Astrocyte of the cerebellum (primary cell): ENCODE measurements at places on chromosomes 16 and 17.

DNA sequence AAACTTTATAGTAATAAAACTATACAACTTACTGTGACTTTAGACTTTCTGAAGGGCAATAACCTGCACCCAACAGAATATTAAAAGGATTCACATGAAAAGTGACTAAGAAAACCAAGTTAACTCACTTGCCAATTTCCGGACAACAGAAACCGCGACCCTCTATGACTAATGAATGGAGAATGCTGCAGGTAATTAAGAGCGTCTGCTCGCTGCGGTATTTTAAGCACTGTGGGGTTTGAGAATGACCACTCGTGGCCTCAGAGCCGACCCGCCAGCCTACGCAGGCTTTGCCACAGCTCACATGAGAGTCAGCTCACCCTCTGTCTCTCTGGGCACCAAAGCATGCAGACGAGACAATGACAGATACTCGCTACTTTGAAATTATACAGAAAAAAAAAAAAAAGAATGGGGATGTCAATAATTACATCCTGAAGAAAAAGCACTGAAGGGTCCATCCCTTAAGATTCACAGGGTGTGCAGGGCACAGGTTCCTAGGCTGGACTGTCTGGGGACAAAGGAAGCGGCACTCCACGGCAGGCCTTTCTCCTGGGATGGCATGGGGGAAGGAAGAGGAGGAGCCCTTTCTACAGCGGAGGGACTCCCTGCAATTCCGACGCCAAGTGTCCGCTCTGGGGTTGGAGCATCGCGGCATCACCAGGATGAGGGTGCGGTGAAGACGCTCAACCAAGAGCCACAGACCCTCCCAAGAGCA is 35.0 kb downstream of the ZCCHC14 start:
- DNase-seq = peak; percentile 99

DNA sequence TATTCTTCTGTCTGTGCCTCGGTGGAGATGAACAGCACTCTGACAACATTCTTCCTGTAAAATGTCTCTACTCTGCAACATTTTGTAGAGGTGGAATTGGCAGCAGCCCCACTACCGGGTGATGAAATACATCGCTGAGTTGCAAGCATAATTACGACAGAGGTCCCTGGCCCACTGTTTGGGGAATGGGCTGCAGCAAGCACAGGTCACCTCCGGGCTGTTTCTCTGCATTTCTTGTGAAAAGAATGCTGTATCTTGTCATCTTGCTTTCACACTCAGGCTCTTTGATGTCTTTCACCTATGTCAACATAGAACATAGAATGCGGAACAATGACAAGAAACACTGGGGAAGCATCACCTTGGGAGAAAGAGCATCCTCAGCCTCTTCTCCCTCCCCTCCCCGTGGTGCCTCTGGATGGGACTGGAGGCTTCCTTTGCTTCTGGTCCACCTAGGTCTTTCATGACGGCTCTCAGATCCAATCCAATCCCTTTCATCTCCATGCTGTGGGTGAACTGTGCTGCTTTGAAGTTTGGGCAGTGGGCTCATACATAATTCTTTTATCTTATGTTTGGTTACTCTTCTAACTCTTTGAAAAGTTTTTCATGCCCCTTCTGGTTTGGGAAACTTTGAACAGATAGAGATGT is 265.0 kb downstream of the PHKB start:
- no peak for DNase-seq

DNA sequence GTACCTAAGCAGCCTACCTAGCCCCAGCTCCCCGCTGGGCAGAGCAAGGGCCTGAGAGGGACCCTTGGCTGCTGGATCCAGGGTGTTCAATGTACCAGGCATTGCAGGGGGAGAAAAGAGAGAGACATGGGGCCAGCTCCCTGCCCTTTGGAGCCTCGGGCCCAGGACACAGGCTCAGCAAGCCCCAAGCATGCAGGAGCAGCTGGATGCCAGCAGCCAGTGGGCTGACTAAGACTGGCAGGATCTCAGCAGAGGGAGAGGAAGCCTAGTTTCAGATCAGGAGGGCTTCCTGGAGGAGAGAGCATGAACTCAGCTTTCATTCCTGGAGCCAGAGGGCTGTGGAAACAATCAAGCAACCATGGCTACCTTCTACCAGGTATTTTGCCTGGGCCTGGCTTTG is 82.0 kb upstream of the NKD1 start:
- no peak for DNase-seq

- no peak for DNase-seq
These were observed 36.2 kb downstream of the ZFPM1 start for GRCh38 chr16:88489163-88489741.

GRCh38 chr16:84995663-84996062 is 15.7 kb downstream of the ZDHHC7 start:
- no peak for DNase-seq

DNA sequence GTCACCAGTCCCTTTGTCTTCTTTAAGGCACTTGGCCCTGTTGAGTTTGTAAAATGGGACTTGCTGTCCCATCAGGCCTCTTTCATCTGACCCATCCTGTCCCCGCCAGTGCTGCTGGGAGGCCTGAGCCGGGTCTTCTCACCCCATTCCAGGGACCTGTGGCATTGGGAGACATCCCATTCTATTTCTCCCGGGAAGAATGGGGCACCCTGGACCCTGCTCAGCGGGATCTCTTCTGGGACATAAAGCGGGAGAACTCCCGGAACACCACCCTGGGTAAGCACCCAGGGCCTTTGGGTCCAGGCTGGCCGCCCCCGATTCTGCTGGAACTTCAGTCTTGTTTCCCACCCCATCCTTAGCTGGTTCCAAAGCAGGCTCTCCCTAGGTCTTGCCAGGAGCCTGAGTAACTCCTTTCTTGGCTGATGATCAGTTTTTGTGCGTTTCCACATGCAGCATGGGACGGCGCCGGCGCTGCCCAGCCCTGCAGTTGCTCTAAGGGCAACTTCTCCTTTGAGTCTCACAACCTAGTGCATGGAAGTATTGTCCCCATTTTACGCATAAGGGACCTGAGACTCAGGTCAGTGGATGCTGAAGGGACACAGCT is 4.1 kb downstream of the ZNF213 start:
- no peak for DNase-seq

GRCh38 chr17:38920374-38921291 is 4.8 kb upstream of the LASP1NB start:
- no peak for DNase-seq

DNA sequence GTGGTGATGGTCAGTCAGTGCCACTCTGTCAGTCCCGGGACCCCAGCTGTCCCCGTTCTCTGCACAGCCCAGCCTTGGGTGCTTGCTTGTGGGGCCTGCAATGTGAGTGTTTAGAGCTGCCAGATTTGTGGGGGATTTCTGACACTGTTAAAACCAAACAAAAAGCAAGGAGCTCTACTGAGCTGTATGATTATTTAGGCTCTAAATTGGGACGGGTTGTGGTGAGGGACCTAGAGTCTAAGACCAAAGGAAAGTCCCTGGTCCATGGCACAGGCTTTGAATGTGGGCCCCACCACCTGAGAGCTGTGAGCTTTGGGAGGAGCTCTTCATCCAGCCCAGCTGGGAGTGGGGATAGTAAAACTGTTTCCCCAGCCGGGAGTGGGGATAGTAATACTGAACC is 63.3 kb downstream of the KSR1 start:
- DNase-seq = no peak

DNA sequence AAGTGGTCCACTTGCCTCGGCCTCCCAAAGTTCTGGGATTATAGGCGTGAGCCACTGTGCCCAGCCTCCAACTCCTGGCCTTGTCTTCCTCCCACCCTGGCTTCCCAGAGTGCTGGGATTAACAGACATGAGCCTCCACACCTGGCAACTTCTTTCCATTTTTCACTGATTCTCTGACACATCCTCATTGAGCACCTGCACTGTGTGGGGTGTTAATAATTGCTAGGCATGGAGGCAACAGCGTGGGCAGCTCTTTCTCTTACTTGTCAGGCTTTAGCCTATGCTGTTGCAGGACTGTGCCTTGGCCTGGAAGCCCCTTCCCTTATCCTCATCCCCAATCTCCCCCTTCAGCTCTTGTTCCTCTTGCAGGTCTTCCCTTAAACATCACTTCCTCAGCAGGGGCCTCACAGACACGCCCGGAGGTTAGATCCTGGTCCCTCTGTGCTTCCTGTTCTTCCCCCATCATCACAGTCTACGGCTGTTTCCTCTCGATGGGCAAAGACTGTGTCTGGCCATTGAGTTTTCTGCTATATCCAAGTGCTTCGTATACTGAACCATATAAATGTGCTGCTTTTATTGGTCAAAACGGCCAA is 7.9 kb downstream of the QPRT start:
- no peak for DNase-seq

- no peak for DNase-seq
These were observed 92.5 kb upstream of the RBL2 start for GRCh38 chr16:53341792-53342191.
